ENCODE measurements at places on chromosomes 6 and 20.

DNA sequence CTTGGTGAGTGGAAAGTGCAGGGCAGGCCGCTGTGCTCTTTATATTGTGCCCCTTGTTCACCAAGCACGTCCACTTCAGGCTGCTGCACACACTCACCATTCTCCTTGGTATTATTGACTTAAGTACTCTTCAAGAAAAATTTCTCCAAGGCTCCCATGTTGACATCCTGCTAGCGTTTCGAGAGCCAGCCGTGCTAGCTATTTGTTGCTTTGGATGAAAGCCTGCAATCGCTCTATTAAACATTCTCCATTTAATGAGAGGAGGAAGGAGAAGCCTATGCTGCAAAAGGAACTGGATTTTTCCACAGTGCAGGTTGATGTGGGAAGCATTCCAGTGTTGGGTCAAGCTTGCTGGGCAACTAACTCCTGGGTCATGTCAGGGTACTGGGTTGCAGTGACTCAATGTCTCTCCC, 113.5 kb downstream of the CD83 start:
- DNase-seq, result no peak

DNA sequence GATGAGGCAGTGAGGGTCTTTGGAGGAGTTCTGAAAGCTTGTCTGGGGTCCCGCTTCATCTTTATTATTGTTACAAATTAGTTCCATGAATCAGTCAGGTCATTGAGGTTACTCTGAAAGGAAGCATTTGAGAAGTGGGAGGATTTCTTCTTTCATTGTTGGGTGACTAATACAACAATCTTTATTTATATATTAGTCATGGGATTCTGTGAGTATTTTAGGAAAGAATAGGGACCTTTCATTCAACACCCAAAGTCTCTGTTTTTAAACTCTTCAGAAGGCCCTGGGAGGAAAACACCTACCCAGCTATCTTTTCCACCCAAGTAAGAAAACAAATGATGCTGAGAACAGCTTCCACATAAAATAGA, 98.3 kb downstream of the SOD2 start:
- no peak for DNase-seq

GRCh38 chr20:62668441-62669027, 26.2 kb downstream of the SLCO4A1 start:
- peak; percentile 44 for DNase-seq

DNA sequence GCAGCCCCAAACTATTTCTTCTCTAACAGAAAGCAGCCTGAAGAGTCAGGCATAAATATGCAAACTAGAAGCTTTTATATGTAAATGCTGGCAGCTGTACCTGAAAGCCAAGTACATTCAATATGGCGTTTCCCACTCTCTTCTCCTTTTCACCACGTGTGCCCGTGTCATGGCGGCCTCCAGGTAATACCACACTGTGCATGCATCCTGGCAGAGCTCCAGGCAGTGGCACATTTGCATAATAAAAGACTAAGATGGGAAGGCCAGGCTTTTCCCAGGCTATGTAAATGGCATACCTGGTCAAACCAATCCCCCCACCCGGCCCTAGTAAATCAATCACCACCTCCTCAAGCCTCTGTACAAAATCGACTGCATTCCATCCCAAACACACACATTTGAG, 120.6 kb downstream of the MMUT start:
- no peak for DNase-seq

GRCh38 chr6:79170959-79171358, 63.5 kb downstream of the HMGN3 start:
- no peak for DNase-seq

GRCh38 chr20:54139188-54139587, 34.6 kb downstream of the CYP24A1 start:
- DNase-seq, result no peak

Measured in activated naive CD4-positive, alpha-beta T cell treated with anti-CD3 and anti-CD28 coated beads, Interleukin-2, amount 10 ng/mL, durations not matched to agents 7 days and 5 days (primary cell).